NCI-H1436 (cell line): ENCODE measurements at places on chromosomes 12 and 14.
A peak's percentile ranks its signal among the peaks of the same experiment; 100 is the strongest.

DNA sequence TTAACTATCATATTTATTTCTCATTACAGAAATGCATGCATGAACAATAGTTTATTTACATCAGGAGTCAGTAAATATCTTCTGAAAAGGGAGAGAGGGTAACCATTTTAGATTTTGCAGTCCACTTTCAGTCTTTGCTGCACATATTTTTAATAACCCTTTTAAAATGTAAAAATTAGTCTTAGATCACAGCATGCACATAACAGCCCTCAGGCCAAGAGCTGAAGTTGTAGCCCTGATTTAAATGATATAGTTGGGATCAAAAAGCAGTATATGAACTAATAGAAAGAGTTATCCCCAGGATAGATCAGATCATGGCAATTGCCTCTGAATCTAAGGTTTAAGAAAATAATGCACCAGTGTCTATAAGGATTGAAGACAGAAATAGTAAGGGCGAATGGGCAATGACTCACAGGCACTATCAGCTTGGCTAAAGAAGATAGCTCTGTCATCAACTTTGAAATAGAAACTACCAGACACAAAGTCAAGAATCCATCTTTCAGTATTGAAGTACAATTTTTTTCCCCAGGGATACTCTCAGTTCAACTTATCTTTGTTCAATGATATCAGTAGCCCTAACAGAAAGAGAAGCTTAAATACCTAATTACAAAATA is 13.1 kb upstream of the CLEC7A start:
- no peak for DNase-seq

DNA sequence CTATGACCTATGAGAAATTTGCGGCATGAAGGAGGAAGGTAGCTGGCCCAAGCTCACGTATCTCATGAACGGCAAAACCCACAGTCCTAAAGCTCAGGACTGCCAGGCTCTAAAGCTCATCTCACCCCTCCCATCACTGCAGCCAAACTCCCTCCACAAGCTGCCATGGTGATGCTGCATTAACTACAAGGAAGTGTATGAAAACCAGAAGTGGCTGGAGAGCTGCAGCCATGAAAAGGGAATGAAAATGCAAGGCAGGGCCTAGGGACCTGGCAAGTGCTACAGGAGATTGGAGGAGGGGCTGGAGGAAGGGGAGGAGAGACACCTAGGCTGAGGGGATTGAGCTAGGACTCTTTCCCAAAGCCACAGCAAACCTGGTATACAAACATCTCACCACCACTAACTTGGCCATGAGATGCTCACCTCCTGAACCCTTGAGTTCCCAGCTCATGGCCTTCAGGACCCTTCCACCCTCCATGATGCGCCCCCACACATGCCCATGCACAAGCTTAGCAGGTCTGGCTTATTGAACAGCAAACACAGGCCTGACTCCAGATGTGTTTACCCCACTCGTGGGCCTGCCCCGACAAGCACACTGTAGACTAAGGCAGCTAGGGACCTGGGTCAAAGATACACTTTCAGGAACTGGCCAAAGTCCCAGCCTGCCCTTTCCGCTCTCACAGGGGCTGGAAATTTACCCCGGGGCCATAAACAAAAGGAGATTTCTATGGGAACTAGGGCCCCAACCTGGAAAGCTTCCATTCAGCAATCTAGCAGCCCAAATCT is 42.0 kb downstream of the LTBP2 start:
- no peak for DNase-seq

GRCh38 chr12:49295082-49295936 is at the start of gene PRPH:
PRPH (plus strand) TSS chr12:49295147; CDS start chr12:49295201, 54 bp downstream.
- no peak for DNase-seq

- DNase-seq: no peak
Observed at GRCh38 chr14:94390372-94391086, 2.1 kb upstream of the SERPINA1 start.

DNA sequence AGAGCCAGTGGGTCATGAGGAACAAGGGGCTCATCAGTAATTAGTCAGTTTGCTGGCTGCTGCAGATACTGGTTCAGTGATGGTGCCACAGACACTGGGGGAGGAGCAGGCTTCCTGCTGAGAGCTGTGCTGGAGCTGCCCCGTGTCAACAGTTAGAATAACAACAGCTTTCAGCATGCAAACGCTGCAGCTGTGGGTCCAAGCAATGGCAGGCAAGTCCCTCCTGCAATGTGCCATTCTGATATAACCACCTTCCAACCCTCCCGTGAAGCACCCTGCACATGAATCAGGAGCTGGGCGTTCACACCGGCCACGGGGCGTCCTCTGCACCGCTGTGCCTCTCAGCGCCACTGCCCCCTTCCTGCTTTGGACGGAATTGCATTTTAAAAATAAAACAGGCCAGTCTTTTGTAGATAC is 258.4 kb upstream of the SFSWAP start:
- DNase-seq: no peak

GRCh38 chr14:94472842-94473241 is 3.2 kb downstream of the SERPINA9 start:
- no peak for DNase-seq

DNA sequence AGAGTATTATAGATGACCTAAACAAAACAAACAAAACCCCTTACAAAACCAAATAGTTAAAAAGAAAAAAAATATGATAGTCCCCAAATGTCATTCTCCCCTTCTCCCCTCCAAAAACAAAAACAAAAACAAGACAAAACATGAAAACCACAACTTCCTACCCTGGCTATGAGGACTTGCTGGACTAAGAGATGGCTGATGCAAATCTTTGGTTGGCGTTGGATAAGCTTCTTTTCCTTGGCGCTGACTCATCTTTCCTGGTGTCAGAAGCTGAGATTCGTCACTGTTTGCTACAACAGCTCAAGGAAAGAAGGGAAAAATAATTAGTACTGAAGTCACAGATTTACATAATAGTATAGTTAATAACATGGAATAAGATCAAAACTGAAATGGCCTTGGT is 102.5 kb upstream of the BBS10 start:
- no peak for DNase-seq

DNA sequence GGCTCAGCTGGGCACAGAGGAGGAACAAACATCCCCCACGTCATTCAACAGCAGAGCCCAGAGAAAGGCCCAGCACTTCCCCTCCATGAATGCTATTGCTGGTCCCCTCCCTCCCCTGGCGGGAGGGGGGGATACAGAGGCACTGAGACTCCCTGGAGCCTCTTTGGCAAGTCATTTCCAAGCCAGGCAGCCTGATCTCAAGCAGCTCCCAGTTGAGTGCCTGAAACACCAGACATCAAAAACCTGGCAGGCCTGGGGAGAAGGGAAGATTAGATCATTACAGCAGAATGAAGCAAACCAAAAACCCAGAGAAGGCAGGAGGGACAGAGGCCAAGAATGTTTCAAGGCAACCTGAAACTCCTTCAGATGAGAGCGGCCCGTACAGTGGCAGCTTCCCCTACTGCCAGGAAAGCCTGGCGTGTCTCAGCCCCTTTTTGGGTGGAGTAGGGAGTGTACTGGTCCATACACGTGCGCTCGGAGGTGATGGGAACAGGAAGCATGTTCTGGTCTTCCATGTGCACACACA is 92.1 kb downstream of the LRRC74A start:
- DNase-seq: peak; percentile 48
